Pancreas (tissue), 10 donors: ENCODE measurements at places on chromosomes 7 and 10. TPM values are rescaled to one million over a fixed set of nuclear protein-coding genes. Genes with fewer than 3 reads are reported as not detected.

NPY4R2 gene
- not detected for total RNA-seq

RAPGEF5 gene
- total RNA-seq, result 19.6 TPM

VAX1 gene
- not detected for total RNA-seq

GLUD1 gene
- total RNA-seq, result 32.1 TPM

SFRP5 gene
- total RNA-seq, result 64.7 TPM

BUD23 gene
- total RNA-seq, result 36.8 TPM

TMEM184A gene
- total RNA-seq, result 15.2 TPM

SEC23IP gene
- total RNA-seq, result 17.9 TPM

RADIL gene
- 2.5 TPM for total RNA-seq

NUTM2E gene
- total RNA-seq, result not detected

PDZD7 gene
- 0.19 TPM for total RNA-seq

KLLN gene
- total RNA-seq, result 0.16 TPM

HPSE2 gene
- not detected for total RNA-seq

- DNase-seq, result no peak
Measured at GRCh38 chr7:106177738-106178592, 65.9 kb upstream of the SYPL1 start.

DNA sequence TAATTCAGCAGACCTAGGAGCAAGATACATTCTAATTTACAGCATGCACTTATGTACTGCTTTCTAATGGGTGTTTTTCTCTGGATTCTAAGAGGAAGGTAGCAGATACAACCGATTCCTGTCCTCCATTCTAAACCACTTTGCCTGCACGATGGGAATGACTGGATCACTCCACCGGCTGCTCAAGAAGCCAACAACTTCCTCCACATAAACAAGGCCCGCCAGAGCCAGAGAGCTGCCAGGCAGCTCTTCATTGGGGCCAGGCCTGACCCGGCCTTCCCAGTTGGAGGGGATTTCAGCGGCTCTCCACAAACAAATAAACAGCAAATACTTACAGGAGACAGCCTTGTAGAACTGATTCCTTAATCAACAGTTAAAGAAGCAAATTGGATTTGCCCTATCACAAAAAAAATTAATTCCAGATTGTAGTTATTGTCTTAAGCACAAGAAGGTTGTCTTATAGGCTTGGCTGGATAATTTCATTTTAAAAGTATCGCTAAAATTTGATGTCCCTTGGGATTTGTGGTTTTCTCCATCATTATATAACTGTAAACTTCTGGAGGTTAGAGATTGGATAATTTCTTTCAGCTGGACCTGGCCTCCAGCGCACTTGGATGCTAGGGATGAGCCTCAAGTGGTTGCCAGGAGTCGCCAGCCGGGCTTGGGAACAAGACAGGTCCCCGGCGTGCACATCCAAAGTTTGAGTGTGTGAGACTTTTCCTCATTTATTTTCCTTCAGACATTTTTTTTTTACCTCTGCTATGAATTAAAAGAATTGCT is 20.9 kb downstream of the EBF3 start:
- no peak for DNase-seq

GRCh38 chr10:48671914-48672595 is 12.6 kb upstream of the WDFY4 start:
- DNase-seq, result peak; percentile 57

DNA sequence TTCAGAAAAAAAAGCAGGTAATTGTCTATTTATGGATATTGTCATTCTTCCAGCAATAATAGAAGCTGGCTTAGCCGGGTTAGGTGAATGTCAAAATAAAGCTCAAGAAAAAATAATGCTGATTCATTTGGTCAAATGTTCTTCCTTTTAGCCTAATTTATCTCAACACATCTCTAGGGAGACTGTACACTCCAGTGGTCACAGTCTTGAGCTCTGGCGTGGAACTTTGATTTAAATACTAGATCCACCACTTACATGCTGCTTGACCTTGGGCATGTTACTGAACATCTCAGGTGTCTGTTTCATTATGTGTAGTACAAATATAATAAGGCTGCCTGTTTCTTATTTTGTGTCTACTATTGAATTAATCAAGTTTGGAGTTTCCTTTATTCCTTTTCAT is 22.0 kb downstream of the PRTFDC1 start:
- no peak for DNase-seq

DNA sequence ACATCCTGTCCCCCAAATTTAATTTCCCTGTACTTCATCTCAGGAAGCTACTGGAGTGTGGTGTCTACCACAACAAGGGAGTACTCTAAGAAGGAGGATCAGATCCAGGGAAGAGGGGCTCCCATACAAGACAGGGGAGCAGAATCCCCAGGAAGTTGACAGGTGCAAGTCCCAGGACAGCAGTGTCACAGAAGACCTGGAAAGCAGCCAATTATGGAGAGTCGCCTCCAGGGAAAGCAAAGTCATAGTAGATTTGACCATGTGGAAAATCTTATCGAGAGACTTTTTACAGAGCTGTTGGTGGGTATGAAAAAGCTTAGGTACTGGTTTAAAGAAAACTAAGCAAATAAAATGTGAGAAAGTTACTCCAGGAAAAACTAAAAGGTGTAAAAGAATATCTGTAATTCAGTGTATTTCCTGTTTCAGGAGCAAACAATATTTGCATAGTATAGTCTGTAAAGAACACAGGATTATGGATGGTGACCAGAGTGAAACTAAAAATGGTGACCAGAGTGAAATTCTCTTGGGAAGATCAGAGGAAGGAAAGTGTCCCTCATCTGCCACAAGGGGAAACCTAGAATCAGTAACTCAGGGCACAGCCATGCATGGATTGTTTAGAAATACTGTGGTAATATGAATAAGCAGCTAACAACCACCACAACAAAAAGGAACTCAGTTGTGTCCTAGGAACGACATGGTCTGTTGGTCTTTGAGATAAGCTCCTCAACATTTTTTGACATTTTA is 44.5 kb downstream of the LANCL2 start:
- DNase-seq, result no peak

- DNase-seq, result no peak
Measured at GRCh38 chr7:2853147-2853546, 9.0 kb upstream of the GNA12 start.

- no peak for DNase-seq
Measured at GRCh38 chr7:120949998-120950538, 509 bp upstream of the ING3 start.

GRCh38 chr7:75982306-75983064 is 11.9 kb downstream of the TMEM120A start:
- DNase-seq, result no peak

- no peak for DNase-seq
Measured at GRCh38 chr7:24560772-24561171, 12.5 kb upstream of the PALS2 start.

DNA sequence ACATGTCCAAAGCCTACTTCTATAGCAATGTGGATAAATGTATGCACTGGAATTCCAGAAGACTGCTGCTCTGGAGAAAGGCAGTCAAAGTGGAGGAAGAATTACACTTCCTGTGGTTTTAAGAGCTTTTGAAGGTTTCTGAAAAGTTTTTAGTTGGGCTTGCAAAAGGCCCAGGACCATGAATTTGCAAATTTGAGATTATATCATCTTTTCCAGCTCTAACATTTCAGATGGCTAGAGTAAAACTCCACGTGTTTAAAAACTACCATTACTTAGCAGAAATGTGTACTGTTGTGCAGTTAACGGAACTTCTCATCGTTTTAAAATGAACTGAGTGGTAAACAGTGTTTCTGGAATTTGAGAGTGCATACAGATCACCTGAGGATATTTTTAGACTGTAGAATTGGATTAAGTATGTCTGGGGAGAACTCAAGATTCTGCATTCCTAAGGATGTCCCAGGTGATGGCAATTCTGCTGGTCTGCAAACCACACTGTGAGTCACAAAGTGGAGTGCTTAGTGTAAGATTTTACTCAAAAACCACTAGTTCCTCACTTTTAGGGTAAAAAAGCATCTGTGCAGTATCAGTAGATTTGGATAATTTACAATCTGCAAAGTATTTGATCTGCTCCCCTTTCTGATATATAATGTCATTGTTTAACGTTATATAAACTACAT is 32.9 kb upstream of the CCDC71L start:
- no peak for DNase-seq

DNA sequence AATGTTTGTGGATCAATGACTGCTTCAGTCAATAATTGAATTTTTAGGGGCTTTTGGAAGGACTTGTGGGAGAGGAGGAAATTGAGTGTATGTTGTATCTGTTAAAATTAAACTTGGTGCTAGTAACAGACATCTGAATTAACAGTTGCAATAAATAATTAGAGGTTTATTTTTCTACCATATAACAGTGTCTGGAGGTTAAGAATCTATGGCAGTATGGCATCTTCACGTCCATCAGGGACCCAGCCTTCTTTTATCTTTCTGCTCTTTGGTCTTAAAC is 72.8 kb upstream of the HABP2 start:
- no peak for DNase-seq

GRCh38 chr7:130152493-130153210 is 52.6 kb downstream of the TMEM209 start:
- DNase-seq, result no peak

DNA sequence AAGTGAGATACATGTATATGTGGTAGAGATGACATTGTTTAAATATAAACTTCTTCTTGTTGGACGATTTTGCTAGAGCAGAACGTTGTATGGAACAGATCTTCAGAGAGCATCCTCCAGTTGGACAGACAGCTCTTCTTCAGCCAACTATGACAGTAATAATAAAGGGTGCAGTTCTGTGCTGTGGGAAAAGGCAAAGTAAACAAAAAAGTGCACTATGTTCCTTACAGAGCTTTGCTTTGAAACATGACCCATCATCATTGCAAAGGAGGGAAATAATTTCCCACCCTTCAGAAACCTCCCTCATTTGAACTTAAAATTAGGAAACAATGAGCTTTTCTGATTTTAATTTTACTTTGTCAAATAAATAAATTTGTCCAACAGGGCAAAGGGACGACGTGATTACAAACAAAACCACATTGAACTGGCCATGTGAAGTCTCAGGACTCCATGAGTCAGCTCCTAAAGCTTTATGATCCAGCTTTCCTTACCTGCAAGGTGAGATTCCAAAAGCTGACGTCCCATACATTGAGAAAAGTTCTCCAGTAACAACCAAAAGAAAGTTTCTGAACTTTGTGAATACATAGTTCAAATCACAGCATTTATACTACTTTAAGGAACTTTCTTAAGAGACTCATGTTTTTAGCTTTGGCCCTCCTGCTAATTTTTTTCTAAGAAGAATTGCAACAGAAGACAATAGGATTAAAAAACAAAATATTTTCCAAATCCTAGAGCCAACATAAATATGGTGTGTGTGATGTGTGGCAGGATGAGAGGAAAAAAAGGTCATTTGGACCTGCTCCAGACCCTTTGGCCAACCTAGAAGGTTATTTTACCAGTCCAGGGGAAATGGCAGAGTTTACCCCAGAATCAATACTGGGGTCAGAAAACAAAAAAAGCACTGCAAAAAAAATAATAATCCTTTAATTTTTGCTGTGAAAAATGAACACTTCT is 565.4 kb upstream of the NRP1 start:
- no peak for DNase-seq

- DNase-seq, result no peak
Measured at GRCh38 chr10:78899098-78899754, 169.5 kb upstream of the ZMIZ1 start.

GRCh38 chr10:111511751-111512150 is 434.9 kb downstream of the ADRA2A start:
- no peak for DNase-seq

- DNase-seq, result no peak
Measured at GRCh38 chr7:68604541-68604940, 993.7 kb upstream of the AUTS2 start.

- no peak for DNase-seq
Measured at GRCh38 chr10:131653140-131653539, 247.7 kb upstream of the PPP2R2D start.

- no peak for DNase-seq
Measured at GRCh38 chr10:22365233-22365632, 19.9 kb downstream of the SPAG6 start.

DNA sequence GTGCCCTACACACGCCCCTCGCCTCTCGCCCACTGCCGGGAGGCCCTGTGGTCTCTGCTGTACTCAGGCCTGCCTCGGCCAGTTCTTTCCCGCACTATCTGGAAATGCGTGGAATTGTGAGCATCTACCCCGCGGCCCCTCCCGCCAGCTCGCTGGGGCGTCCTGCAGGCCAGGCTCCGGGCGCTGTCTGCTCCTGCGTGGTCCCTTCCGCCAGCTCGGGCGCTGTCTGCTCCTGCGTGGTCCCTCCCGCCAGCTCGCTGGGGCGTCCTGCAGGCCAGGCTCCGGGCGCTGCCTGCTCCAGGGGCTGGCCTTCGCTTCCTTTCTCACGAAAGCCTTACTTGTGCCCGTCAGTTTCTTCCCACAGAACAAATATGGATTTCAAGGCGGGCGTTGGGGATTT is 14.9 kb downstream of the GET4 start:
- DNase-seq, result peak; percentile 59

GRCh38 chr7:149500910-149501309 is 3.3 kb upstream of the ZNF746 start:
- no peak for DNase-seq

DNA sequence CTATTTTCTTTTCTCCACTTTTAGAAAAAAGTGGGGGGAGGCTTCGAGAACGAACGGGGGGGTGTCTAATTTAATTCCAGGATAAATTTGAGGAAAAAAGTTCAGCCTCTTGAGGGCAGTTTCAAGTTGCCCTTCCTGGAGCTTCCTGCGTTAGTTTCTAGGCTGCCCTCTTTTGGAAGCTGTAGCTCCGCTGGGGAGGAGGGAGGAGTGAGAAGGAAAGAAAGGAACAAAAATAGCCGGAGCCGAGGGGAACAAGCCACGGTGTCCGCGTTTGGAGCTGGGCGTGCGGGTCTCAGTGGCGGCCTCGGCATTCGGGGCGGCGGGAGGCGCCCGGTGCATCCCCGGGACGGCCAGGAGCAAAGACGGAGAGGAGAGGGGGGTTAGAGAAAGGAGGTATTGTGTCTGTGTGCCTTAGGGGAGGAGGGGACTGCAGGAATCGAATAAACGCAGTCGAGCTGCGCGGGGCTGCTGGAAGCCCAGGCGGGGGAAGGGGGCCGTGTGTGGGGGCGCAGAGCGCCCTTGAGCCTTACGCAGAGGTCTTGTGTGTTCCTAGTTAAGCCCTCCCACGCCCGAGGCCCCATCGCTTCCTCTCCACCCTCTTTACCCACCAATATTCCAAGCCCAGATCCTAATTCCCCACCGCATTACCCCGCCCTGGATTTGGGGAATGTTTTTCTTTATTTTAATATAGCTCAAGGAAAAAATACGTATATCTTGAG is 2.0 kb upstream of the TNRC18 start:
- DNase-seq, result peak; percentile 69

DNA sequence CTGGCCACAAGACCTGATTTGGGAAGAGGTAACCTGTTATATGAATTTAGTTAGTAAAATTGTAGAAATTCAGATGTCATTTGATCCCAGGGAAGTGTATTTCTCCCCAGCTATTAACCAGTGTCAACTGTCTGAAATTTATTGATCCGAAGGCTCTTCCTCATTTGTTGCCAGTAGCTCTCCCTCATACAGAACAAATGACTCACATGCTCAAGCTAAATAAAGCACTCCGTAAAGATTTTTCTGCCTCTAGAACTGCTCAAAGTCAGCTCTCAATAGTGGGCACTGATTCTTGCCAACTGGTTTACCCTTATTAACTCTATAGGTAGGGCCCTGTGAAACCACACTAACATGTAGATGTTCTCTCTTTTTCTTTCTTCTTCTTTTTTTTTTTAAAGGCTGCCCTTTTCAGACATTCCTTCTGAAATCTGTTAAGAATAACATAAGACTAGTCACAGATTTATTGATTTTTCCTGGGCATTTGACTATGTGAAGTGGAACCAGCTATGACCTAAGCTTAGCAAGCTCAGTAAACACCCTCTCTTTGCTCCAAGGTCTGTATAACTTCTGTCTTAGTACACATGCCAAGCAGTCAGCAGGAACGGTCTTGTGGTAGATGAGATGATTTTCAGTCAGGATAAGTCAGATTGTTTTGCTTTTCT is 21.8 kb downstream of the RPA3 start:
- peak; percentile 23 for DNase-seq
